ENCODE measurements at places on chromosomes 6 and 20. TPM values are rescaled to one million over a fixed set of nuclear protein-coding genes. Genes with fewer than 3 reads are reported as not detected.

DNA sequence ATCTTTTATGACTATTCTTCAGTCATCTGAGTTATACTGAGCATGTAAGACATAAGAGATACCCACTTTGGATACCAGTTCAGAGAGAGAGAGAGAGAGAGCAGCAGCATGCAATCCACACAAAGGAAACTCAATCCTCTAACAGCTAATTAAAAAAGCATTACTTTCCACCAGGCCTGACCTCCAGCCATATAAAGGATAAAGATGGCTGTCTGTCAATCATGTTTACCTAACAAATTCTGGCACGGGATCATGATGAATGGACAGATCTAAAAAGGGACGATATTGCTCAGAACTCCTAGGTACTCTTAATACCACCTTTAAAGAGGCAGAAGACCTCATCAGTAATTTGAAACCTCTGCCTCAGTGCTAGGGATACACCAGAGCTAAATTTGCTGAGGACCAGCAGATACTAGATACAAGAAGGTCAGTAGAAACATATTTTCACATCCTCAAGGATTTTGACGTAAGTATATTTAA, 159.2 kb downstream of the RPS12 start:
- no peak overlapping the region for H3K27ac ChIP-seq
- no peaks in the 10 kb centered on the region for H3K27me3 ChIP-seq
- no peaks in the 10 kb centered on the region for H3K36me3 ChIP-seq
- H3K4me1 ChIP-seq, result no peaks in the 10 kb centered on the region

GRCh38 chr20:23032056-23032749, 2.9 kb upstream of the SSTR4 start:
- H3K4me1 ChIP-seq, result peaks cover 3% of the 10 kb centered on the region
- H3K27ac ChIP-seq, result no peak overlapping the region
- no peaks in the 10 kb centered on the region for H3K36me3 ChIP-seq
- no peak overlapping the region for H3K4me3 ChIP-seq
- DNase-seq, result no peak

Gene SIGLEC1
- total RNA-seq, result 1.9 TPM

Gene CDSN
- total RNA-seq, result not detected

Gene DBNDD2
- 22.7 TPM for total RNA-seq
